ENCODE measurements at places on chromosomes 4 and X. TPM values are rescaled to one million over a fixed set of nuclear protein-coding genes. Genes with fewer than 3 reads are reported as not detected.

The IBSP gene
- not detected for total RNA-seq

The BEND4 gene
- total RNA-seq = not detected

The STOX2 gene
- total RNA-seq = 2.1 TPM

The CFAP47 gene
- 0.16 TPM for total RNA-seq

The MAGEA10 gene
- not detected for total RNA-seq

The GPR119 gene
- total RNA-seq = not detected

The CXCL8 gene
- total RNA-seq = not detected

The ABCB7 gene
- total RNA-seq = 27.8 TPM

DNA sequence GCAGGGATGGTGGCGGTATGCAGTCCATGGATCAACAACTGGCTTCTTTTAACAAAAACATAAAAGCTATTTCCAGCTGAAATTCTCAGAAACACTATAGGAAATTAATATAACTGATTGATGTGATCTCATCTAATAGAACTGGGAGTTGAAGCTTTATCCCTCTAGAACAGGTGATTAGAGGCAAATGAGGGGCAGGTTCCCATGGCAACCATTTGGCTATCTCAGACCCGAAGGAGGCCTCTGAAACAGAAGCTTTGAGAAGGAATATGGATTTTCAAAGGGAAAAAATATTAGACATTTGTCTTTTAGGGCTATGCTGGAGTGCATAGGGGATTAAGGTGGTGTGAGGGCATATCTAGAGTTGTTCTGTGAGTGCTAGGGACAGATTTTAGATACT lies 50.0 kb downstream of the IGSF1 start:
- no peak overlapping the region for H3K27ac ChIP-seq
- no peaks in the 10 kb centered on the region for H3K4me1 ChIP-seq
- no peaks in the 10 kb centered on the region for H3K36me3 ChIP-seq
- no peak for DNase-seq
- no peak overlapping the region for H3K4me3 ChIP-seq

GRCh38 chr4:1511441-1512041 lies 105.3 kb upstream of the NKX1-1 start:
- H3K27me3 ChIP-seq = no peaks in the 10 kb centered on the region
- DNase-seq = peak; percentile 23
- no peaks in the 10 kb centered on the region for H3K36me3 ChIP-seq
- H3K4me3 ChIP-seq = no peak overlapping the region
- H3K27ac ChIP-seq = no peak overlapping the region
- no peaks in the 10 kb centered on the region for H3K4me1 ChIP-seq

DNA sequence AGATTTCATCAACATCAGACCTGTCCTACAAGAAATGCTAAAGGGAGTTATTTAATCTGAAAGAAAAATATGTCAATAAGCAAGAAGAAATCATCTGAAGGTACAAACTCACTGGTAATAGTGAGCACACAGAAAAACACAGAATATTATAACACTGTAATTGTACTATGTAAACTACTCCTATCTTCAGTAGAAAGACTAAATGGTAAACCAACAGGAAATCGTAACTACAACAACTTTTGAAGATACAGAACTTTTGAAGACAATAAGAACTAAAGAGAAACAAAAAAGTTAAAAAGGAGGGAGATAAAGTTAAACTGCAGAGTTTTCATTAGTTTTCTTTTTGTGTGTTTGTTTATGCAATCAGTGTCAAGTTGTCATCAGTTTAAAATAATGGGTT lies 12.4 kb downstream of the MED14 start:
- DNase-seq = no peak
- H3K27ac ChIP-seq = no peak overlapping the region
- H3K4me3 ChIP-seq = no peak overlapping the region

DNA sequence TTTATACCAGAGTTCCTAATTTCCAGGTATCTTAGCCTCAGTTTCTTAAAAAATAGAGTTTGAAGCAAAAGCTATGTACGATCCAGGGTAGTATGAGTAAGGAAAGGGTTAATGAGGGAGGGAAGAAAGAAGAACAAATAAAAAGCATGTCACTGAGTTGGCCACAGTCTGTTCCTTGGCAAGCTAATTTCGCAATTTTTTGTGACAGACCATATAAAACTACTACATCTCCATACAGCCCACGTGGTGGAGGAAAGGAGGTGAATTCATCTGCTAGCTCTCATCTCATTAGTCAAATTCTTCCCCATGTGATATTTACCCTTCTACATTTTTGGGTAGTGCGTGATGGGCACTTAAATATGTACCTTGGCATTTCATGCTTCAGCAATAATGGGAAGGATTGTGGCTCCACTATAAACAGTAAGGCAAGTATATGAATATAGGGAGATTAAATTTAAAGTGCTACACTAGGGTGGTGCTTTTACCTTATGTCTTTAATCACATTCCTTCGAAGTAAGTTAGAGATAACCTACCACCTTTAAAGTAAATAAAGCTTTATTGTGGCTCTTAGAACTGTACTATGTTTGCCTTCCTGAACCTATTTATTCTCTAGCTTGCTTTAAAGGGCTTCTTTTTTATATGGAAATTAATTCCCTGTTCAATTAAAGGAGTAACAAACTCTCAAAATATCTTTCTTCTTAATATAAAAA lies 102.1 kb upstream of the VAMP7 start:
- H3K27ac ChIP-seq = no peak overlapping the region
- H3K36me3 ChIP-seq = no peaks in the 10 kb centered on the region
- H3K4me1 ChIP-seq = peaks cover 26% of the 10 kb centered on the region
- no peak overlapping the region for H3K4me3 ChIP-seq

- H3K4me3 ChIP-seq = no peak overlapping the region
- peak; percentile 22 for DNase-seq
- H3K4me1 ChIP-seq = peaks cover 8% of the 10 kb centered on the region
- no peaks in the 10 kb centered on the region for H3K27me3 ChIP-seq
- no peaks in the 10 kb centered on the region for H3K36me3 ChIP-seq
Measured at GRCh38 chr4:47010912-47011446, 17.6 kb upstream of the GABRA4 start.

- no peaks in the 10 kb centered on the region for H3K36me3 ChIP-seq
- DNase-seq = no peak
- no peaks in the 10 kb centered on the region for H3K27me3 ChIP-seq
- H3K4me3 ChIP-seq = no peak overlapping the region
Measured at GRCh38 chrX:45712067-45712466, 511.4 kb upstream of the DIPK2B start.

DNA sequence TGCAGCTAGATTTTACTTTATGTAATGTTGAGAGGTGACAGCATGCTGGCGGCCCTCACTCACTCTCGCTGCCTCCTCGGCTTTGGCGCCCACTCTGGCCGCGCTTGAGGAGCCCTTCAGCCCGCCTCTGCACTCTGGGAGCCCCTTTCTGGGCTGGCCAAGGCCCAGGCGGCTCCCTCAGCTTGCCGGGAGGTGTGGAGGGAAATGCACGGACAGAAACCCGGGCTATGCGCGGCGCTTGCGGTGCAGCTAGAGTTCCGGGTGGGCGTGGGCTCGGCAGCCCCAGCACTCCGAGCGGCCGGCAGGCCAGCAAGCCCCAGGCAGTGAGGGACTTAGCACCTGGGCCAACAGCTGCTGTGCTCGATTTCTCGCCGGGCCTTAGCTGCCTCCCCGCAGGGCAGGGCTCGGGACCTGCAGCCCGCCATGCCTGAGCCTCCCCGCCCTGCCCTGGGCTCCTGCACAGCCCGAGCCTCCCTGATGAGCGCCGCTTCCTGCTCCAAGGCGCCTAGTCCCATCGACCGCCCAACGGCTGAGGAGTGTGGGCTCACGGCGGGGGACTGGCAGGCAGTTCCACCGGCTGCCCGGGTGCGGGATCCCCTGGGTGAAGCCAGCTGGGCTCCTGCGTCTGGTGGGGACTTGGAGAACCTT lies 128.7 kb downstream of the GASK1B start:
- no peaks in the 10 kb centered on the region for H3K36me3 ChIP-seq
- H3K27me3 ChIP-seq = no peaks in the 10 kb centered on the region
- no peak for DNase-seq
- H3K27ac ChIP-seq = no peak overlapping the region
- H3K4me1 ChIP-seq = no peaks in the 10 kb centered on the region

GRCh38 chr4:151888367-151888866 lies 127.6 kb upstream of the GATB start:
- H3K36me3 ChIP-seq = no peaks in the 10 kb centered on the region
- no peak overlapping the region for H3K4me3 ChIP-seq
- no peaks in the 10 kb centered on the region for H3K4me1 ChIP-seq
- H3K27ac ChIP-seq = no peak overlapping the region
- DNase-seq = no peak

DNA sequence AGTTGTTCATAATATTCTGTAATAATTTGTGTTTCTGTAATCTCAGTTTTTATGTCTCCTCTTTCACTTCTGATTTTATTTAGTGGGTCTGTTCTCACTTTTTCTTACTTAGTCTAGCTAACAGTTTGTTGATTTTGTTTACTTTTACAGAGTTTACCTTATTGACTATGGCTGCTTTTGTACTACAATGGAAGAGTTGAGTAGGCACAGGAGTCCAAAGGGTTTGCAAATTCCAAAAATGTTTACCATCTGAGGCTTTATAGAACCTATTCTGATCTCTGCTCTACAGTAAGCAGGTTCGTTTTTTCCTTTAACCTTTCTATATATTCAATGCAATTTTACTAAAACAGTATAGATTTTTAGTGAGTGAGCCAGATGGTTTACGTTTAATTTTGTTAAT lies 55.1 kb downstream of the UGT2B17 start:
- no peaks in the 10 kb centered on the region for H3K4me1 ChIP-seq
- no peak overlapping the region for H3K4me3 ChIP-seq
- no peaks in the 10 kb centered on the region for H3K27me3 ChIP-seq
- DNase-seq = no peak
- no peak overlapping the region for H3K27ac ChIP-seq
- H3K36me3 ChIP-seq = no peaks in the 10 kb centered on the region

DNA sequence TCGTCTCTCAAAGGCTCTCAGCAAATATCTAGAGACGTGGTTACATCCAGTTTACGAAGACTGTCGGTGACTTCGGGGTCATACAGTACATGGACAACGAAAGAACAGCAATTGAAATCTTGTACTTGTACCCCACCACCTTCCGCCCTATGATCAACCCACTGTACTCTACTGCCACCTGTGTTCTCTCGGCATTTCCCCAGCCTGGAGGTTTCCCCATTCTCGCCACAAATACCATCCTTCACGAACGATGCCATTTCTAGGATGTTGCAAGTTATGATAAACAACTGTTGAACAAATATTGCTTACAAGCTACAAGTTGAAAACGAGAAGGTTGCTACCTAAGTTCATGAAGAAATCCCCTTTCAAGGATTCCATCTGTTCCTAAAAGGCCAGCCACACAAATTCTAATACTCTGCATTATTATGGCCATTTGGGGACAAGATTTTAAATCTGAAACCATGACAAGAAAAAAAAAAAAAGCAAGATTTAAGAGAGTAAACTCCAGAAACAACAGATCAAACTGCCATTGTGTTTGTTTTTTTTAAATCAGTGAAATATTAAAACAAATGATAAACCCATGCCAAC lies 1.6 kb downstream of the APBB2 start:
- H3K4me1 ChIP-seq = peaks cover 39% of the 10 kb centered on the region
- DNase-seq = peak; percentile 75
- H3K36me3 ChIP-seq = no peaks in the 10 kb centered on the region
- no peaks in the 10 kb centered on the region for H3K27me3 ChIP-seq
- peak overlapping the region; percentile 93 for H3K27ac ChIP-seq

GRCh38 chr4:71607780-71608677 lies 175.8 kb downstream of the GC start:
- peak overlapping the region; percentile 93 for H3K27ac ChIP-seq
- peaks cover 31% of the 10 kb centered on the region for H3K4me1 ChIP-seq
- no peaks in the 10 kb centered on the region for H3K36me3 ChIP-seq
- H3K4me3 ChIP-seq = no peak overlapping the region
- DNase-seq = no peak

- H3K27ac ChIP-seq = no peak overlapping the region
- no peak for DNase-seq
- H3K4me1 ChIP-seq = no peaks in the 10 kb centered on the region
- no peaks in the 10 kb centered on the region for H3K27me3 ChIP-seq
- H3K36me3 ChIP-seq = no peaks in the 10 kb centered on the region
- H3K4me3 ChIP-seq = no peak overlapping the region
Measured at GRCh38 chrX:36640232-36640631, 367.9 kb upstream of the FAM47C start.

DNA sequence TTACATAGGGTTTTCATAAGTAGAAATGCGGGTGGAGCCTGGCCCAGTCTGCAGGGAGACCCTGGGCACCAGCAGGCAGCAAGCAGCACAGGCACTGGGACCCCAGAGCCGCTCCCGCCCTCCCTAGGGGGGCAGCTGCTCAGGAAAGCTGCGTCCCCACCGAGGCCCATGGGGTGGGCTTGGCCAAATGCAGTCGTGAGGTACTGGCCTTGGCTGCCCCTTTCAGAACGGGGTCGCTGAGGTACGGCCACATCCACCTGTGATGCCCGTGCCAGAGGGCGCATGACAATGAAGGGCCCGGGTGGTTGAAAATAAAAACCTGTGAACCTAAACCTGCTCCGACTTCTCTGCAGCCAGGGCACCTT lies 16.7 kb downstream of the TMEM175 start:
- no peaks in the 10 kb centered on the region for H3K4me1 ChIP-seq
- H3K36me3 ChIP-seq = no peaks in the 10 kb centered on the region
- H3K27me3 ChIP-seq = no peaks in the 10 kb centered on the region
- no peak overlapping the region for H3K27ac ChIP-seq
- no peak overlapping the region for H3K4me3 ChIP-seq

- DNase-seq = no peak
- H3K27me3 ChIP-seq = no peaks in the 10 kb centered on the region
- H3K4me3 ChIP-seq = no peak overlapping the region
- no peaks in the 10 kb centered on the region for H3K36me3 ChIP-seq
- no peak overlapping the region for H3K27ac ChIP-seq
- no peaks in the 10 kb centered on the region for H3K4me1 ChIP-seq
Measured at GRCh38 chrX:148784856-148785255, 284.4 kb downstream of the AFF2 start.

- peak; percentile 94 for DNase-seq
- peak overlapping the region; percentile 95 for H3K27ac ChIP-seq
- H3K27me3 ChIP-seq = no peaks in the 10 kb centered on the region
- H3K36me3 ChIP-seq = no peaks in the 10 kb centered on the region
- H3K4me1 ChIP-seq = peaks cover 56% of the 10 kb centered on the region
- no peak overlapping the region for H3K4me3 ChIP-seq
Measured at GRCh38 chr4:123555233-123555806, 158.7 kb downstream of the SPRY1 start.

DNA sequence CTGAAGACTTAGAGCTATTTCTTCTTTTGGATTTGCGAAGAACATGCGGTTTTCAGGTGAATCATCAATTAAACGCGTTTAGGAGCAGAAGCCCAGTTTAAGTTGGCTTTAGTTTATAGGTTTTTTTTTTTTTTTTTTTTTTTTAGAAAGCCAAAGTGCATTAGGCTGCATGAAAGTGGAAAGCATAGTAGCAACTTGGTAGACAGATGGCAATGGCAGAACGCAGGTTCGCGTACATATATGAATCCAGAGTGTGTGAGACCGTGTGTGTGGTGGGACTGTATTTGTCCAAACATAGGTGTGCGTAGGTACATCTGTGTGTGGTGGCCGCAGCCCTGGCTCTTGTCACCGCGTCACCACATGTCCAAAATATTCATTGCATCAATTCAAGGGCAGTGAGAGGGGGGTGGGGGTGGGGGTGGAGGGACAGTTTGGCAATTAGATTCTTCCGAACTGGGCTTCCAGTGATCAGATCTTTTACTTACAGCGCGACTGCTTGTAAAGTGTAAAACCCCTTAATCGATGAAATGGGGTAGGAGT lies 901 bp downstream of the JADE1 start:
- H3K4me3 ChIP-seq = peak overlapping the region; percentile 67
- peak overlapping the region; percentile 97 for H3K27ac ChIP-seq
- DNase-seq = peak; percentile 46
- no peaks in the 10 kb centered on the region for H3K36me3 ChIP-seq
- no peaks in the 10 kb centered on the region for H3K27me3 ChIP-seq

- H3K27ac ChIP-seq = no peak overlapping the region
- H3K4me1 ChIP-seq = no peaks in the 10 kb centered on the region
- no peak overlapping the region for H3K4me3 ChIP-seq
Measured at GRCh38 chr4:97104006-97104405, 1039.3 kb downstream of the STPG2 start.
